ENCODE measurements at places on chromosomes 6 and 20.

- DNase-seq, result no peak
Observed at GRCh38 chr6:12546410-12547002, 170.1 kb upstream of the PHACTR1 start.

GRCh38 chr20:16451982-16452381 is 121.3 kb downstream of the KIF16B start:
- no peak for DNase-seq

- DNase-seq, result peak; percentile 84
Observed at GRCh38 chr20:14142171-14142570, 146.9 kb downstream of the MACROD2 start.

DNA sequence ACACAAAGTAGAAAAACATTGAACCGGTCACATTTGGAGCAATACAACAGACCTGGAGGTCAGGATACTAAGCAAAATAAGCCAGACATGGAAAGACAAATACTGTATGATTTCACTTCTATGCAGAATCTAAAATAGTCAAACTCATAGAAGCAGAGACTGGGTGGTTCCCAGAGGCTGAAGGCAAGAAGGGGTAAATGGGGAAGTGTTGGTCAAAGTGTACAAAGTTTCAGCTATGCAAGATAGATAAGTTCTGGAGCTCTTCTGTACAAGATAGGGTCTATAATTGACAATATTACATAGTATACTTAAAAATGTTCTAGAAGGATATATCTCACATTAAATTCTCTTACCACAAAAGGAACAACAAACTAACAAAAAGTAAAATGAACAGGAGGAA is 70.3 kb downstream of the TMEM244 start:
- DNase-seq, result no peak

- DNase-seq, result no peak
Observed at GRCh38 chr20:12597551-12597950, 411.2 kb upstream of the SPTLC3 start.

- DNase-seq, result no peak
Observed at GRCh38 chr6:11631539-11631938, 94.0 kb downstream of the TMEM170B start.

DNA sequence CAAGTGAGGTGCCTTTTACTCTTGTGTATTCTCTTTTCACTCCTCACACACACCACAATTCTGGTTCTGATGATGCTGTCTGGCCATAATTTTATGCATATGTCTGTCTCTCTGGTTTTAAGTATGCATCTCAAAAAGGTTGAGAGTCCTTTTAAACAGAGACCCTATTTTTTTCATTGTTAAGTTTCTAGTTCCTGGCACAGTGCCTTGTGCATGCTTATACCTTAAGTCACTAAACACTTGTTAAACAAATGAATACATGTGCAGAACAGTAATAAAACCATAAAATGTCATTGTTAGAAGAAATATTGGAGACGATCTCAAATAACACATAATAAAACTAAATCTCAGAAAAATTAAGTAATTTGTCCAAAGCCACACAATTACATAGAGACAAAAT is 7.9 kb downstream of the ROS1 start:
- no peak for DNase-seq

- no peak for DNase-seq
Observed at GRCh38 chr6:154249499-154250298, 106.9 kb downstream of the IPCEF1 start.

DNA sequence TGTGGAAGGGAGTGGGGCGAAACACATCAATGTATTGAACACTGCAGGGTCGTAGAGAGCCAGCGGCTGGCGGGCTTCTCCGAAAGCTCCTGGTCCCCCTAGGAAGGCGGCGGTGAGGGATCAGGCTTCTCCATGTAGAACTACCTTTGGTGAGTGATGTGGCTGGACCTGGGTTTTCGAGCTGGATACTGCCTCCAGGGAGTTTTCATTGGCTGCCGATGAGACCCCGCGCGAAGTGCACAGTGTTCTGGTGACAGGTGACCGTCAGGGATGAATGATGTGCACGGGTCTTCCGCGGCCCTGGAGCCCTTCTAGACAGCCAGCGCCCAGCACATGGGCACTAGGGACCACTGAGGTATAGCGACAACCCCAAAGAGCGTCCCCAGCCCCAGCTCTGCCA is 16.4 kb downstream of the ABT1 start:
- no peak for DNase-seq

- peak; percentile 65 for DNase-seq
Observed at GRCh38 chr6:30483677-30484279, 5.5 kb upstream of the HLA-E start.

DNA sequence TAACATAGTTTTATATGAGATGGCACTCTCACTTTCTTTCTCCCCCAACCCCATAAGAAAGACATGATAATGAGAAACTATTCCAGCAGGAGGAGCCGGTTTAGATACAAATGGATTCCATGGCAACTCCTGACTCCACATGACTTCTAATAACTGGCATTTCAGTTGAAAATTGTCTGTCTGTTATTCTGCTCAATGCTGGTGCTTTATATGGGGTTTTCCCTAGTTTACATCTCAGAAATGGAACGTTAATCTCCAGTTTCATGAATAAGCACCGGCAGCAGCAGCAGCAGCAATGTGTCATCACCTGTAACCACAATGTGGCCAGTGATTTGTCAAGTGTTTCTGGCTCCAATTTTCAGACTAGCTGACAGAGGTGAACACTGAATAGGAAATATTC is 8.0 kb upstream of the SIM1 start:
- DNase-seq, result no peak

- DNase-seq, result no peak
Observed at GRCh38 chr6:44046516-44047178, 80.6 kb downstream of the MRPL14 start.

- DNase-seq, result no peak
Observed at GRCh38 chr6:39191236-39191930, 37.9 kb downstream of the KCNK5 start.

GRCh38 chr6:112522587-112522986 is 175.5 kb downstream of the RFPL4B start:
- no peak for DNase-seq

- DNase-seq, result no peak
Observed at GRCh38 chr6:624979-625378, 31.9 kb downstream of the HUS1B start.

DNA sequence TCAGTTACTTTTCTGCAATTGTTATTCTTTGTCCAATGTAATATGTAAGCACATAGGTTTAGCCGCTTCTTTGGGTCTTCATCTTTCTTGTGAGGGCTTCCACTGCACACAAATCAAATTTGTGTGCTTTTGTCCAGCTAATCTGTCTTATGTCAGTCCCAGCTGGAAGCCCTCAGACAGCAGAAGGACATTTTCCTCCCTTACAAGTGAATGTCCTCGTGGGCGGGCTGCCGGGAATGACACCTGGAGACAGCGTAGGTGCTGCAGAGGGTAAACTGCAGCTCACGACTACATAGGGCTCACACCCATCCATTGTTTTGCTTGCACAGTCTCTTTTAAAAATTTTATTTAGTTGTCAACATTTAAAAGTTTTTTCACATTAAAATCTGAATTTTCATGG is 24.6 kb upstream of the PPP1R14C start:
- DNase-seq, result no peak

GRCh38 chr6:156507656-156508055 is 269.5 kb upstream of the ARID1B start:
- DNase-seq, result no peak

- DNase-seq, result peak; percentile 95
Observed at GRCh38 chr6:43798688-43799444, 28.9 kb downstream of the VEGFA start.

GRCh38 chr6:132392270-132392646 is 9.0 kb downstream of the MOXD1 start:
- DNase-seq, result no peak

- no peak for DNase-seq
Observed at GRCh38 chr6:77440206-77440976, 22.9 kb downstream of the HTR1B start.

DNA sequence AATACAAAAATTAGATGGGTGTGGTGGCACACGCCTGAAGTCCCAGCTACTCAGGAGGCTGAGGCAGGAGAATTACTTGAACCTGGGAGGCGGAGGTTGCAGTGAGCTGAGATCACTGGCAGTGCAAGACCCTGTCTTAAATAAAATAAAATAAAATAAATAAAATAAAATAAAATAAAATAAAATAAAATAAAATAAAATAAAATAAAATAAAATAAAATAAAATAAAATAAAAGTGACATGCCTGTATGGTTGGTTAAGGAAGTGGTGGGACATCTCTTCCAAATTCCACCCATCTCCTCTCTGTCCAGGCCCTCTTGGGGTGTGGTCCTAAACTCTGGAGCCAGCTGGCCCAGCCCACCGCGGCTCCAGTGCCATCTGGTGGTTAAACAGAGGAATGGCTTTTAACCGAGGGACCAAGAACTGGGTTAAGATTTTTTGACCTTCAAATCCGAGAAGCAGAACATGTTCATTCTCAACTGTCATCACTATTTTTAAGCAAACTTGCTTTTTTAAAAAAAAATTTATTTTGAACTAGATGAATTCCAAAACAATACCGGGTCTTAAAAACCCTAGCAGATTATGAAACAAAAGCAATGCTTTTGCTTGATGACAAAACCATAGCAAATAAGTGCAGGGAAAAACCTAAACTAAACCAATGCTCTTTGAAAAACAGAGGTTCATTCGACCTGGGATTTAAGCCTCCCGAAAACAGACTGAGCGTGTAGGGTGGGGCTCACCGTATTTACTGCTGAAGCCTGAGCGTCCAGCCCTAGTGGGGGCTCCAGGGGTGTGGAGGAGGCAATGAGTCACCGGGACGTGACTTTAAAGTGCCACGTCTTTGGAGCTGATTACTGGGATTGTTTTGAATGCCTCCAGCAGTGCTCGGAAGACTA is 68.8 kb downstream of the CDC5L start:
- no peak for DNase-seq

DNA sequence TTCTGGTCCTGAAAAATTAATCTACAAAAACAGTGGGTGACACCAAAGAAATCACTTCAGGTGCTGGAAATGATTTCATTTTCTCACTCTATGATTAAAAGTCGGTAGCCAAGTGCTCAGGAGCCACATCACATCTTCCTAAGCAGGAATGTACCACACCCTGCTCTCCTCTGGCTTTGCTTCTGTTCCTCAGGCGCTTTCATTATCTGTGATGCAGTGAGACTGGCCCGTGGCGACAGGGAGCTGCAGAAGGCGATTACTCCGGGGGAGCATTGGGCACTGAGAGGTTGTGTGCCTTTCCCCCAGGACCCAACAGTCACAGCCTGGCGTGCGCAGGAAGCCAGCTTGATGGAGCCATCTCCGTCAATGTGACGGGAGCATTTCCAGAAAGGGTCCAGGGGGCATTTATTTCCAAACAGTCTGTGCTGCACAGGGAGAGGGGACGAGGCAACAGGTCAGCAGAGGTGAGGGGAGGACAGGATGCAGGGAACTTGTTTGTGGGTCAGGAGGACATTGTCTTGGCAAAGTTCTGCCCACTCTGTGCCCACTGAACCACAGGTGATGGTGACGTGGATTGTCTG is 5.6 kb upstream of the ZNF831 start:
- no peak for DNase-seq

DNA sequence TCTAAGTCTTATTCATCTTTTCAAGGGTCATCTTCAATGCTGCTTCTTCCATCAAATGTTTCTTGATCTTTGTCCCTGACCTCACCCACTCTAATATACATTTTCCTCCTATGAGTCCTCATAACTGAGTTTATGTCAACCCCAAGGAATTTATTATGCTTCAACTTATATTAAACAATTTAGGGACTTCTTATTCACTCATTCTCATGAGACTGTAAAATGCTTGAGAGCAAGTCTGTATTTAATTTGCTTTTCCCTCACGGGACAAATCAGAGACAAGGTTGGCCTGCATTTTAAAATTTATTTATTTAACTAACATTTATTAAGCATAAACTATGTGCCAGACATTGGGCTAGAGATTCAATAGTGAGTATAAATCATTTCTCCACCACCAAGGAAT is 312.0 kb upstream of the NT5E start:
- DNase-seq, result no peak

GRCh38 chr6:3660473-3660872 is 91.0 kb downstream of the PXDC1 start:
- DNase-seq, result peak; percentile 61

DNA sequence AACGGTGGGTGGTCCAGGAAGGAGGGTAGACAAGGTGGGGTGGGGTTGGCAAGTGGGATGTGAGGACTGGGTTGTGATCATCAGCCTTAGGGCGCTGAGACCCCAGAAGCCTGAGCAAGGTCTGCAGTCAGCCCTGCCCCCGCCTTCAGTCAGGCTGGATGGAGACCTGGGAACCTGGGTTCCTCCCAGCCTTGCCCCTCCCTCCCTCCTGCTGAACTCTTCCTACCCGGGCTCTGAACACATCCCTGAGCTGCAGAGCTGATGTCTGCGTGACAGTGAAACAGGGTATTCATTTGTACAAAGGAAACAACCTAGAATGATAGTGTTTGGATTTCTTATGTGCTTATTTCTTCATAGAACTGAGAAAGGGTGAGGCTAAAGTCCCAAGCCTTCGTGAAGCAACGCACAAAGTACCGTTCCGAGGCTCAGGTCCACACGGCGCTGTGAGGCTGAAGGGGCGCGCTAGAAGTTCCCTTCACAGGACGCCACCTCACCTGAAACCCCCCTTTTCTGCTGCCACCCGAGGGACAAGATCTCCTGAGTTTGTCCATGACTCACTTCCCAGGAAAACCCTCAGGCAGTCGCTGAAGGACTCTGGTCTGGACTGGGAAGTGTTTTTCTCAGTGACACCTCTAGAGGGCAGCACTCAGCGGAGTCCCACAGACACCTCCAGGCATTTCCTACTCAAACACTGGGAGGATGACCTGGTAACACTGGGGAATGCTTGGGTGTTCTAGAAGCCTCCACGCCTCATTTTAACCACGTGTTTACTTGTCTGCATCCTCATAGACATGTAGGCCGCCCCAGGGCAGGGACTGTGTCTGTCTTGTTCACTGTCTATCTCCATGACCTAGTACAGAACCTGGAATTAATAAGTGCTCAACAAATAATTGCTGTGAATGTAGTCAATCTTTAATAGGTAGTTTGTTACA is 1.2 kb downstream of the GSTA5 start:
- peak; percentile 78 for DNase-seq

- no peak for DNase-seq
Observed at GRCh38 chr20:38132156-38132909, 32.7 kb downstream of the TGM2 start.
